ENCODE measurements at places on chromosomes 5 and 9.

DNA sequence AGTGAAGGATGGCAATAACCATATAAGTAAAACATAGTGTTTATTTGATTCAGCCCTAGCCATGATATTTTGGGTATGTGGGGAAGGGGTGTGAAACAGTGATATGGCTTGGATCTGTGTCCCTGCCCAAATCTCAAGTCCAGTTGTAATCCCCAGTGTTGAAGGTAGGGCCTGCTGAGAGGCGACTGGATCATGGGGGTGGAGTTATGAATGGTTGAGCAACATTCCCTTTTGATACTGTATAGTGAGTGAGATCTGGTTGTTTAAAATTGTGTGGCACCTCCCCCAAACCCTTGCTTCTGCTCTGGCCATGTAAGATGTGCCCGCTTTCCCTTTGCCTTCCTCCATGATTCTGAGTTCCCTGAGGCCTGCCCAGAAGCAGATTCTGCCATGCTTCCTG lies 1804.6 kb downstream of the MAT2B start:
- no peak for DNase-seq

GRCh38 chr9:136226680-136227407 lies 18.8 kb downstream of the QSOX2 start:
- no peak for DNase-seq

GRCh38 chr9:136714096-136714892 lies 1.9 kb downstream of the DIPK1B start:
- peak; percentile 85 for DNase-seq

GRCh38 chr5:164801910-164802309 lies 1296.5 kb downstream of the MAT2B start:
- DNase-seq, result no peak
